SK-N-SH (cell line): ENCODE measurements at places on chromosomes 7 and 10.

DNA sequence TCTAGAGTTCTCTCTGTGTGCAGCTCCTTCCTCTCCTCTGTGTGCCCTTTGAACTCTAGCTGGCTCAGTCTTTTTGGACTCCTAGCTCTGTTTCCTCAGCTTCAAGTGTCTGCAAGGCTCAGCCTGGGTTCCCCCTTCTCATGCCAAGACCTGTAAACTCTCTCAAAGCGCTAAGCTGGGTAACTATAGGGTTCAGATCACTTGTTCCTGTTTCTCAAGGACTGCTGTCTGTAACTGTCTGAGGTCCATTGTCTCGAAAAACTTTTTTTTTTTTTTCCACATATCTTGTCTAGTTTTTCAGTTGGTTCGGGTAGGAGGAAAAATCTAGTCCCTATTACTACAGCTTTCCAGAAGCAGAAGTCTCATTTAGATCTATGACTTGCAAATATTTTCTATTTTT, 46.6 kb upstream of the PPP1R17 start:
- no peak for DNase-seq

DNA sequence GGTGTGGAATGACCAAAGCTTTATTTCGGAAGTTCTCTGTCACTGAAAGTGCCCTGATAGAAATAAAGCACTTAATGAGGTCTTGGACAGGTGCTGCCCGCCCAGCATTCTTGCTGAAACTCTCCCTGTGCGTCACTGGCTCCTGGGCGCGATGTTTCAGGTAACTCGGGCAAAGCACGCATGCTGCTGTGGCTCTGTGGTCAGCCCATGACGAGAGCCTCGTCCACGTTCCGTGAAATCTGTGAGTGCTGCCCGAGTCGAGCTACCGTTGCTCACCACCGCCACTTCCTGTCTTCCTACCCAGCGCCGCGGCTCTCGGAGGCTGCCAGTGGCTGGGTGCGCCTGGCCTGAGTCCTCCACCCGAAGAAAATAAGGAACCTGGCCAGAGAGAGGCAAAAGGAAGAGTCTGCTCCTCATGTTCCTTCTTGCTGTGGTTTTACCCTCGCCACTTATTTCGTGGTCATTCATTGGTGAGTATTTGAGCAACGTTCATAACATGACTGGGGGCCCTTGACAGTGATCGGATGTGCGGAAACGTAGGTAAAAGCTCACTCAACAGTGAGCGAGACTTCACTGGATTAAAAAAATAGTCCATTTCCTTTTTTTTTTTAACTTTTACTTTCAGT, 95.5 kb downstream of the MAP3K8 start:
- no peak for DNase-seq

- DNase-seq, result no peak
These were observed 140.6 kb upstream of the TMEM168 start for GRCh38 chr7:112930787-112931186.

- no peak for DNase-seq
These were observed 144.0 kb upstream of the CCDC6 start for GRCh38 chr10:60050366-60050765.

GRCh38 chr7:82389876-82390275, 53.7 kb downstream of the CACNA2D1 start:
- no peak for DNase-seq

DNA sequence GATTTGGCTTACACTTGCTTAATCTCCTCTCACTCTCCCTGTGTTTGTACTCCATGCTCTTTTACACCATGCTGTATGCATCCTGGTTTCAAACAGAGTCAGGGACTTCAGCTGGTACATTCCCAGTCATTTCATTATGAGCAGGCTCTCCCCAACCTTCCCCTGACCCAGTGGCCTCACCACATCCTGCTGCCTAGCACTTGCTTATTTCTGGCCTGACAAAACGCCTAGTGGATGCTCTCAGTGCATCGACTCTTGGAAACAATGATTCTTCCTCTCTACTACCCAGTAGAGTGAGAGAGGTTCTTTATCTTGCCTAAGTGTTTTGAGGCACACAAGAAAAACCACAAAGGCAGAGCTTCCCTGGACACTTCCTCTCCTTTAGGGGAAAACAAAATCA, 63.4 kb downstream of the CAV1 start:
- no peak for DNase-seq
